ENCODE measurements at places on chromosomes 16 and 17.

DNA sequence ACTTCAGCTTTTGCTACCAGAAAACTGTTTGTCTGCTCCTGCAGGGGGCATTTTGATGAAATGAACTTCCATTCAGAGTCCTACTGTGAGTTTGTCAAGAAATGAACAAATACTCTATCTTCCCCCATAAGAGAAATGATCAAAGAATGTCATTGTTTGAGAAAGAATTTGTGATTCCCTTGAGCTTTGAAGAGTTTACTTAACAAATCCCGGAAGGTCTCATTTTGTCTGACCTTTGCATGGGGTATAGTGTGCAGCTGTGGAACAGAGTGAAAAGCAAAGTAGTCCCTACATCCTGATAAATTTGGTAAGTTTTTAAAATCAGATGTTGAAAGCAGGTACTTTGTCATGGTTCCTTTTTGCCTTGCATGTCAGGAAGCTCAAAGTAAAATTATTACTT is 178.0 kb downstream of the ABCC12 start:
- no peak for DNase-seq

DNA sequence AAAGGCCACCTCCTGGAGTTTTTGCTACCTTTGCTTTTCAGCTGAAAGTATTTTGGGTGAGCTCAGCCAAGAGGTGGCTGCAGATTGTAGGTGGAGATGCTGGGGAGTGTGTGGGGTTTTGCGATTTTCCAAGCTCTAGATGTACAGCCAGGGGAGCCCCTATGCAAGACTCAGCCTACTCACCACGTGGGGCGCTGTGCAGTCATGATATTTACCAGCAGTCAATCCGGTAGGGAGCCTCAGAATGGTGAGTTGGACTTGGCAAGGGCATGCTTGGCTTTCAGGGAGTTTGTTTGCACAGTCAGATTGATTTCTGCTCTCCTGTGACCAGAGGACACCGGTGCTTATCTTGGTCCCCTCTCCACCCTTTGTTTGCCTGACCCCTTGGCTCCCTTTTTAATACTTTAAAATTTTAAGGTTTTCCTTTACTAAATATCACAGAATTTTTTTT is 175.3 kb downstream of the UTP18 start:
- peak; percentile 20 for DNase-seq

DNA sequence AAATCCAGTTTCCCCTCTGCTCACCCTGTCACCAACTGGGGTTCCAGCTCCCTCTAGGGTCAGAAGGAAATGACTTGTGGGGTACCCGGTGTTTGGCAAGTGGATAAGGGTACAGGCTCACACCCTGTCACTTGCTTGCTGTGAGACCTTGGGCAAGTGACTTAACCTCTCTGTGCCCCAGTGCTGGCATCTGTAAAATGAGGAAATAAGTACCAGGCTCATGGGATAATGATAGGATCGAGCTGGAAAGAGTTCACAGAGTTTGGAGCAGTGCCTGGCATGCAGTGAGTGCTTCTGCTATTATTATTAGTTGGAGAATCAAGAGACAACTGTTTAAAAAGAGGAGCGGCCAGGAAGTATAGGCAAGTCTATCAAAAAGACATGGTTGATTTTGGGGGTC is 53.7 kb upstream of the DLX4 start:
- DNase-seq, result no peak

DNA sequence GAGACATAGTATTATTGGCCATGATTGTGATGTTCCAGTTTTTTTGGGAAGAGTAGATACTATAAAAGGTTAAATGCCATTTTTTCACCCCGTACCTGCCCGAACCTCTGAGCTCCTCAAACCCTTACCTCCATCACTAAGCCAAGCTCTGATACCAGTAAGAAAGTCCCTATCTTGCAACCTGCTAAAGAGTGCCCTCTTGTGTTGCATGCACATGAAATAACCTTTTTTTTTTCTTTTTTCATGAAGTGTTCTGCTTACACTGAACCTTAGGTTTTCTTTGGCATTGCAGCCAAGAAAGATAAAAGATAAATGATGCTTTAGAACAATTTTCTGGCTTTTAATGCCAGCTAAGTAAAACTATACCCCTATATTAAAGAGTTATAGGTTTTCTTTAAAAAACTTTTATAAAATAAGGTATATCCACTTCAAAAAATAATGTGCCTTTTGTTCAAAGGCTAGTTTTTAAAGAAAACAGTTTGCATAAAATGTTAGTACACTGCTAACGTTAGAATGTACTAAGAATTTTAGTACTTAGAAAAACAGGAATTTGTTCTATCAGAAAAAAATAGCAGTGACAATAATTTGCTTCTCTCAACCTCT is 295.3 kb upstream of the PMFBP1 start:
- peak; percentile 60 for DNase-seq

- peak; percentile 19 for DNase-seq
Measured at GRCh38 chr17:34847938-34848337, 113.3 kb downstream of the CCT6B start.

- DNase-seq, result peak; percentile 84
Measured at GRCh38 chr16:57694725-57695679, at the start of gene DRC7. TSS of gene DRC7 (plus strand) at chr16:57694806. CDS start at chr16:57697950, 3,144 bp downstream.

DNA sequence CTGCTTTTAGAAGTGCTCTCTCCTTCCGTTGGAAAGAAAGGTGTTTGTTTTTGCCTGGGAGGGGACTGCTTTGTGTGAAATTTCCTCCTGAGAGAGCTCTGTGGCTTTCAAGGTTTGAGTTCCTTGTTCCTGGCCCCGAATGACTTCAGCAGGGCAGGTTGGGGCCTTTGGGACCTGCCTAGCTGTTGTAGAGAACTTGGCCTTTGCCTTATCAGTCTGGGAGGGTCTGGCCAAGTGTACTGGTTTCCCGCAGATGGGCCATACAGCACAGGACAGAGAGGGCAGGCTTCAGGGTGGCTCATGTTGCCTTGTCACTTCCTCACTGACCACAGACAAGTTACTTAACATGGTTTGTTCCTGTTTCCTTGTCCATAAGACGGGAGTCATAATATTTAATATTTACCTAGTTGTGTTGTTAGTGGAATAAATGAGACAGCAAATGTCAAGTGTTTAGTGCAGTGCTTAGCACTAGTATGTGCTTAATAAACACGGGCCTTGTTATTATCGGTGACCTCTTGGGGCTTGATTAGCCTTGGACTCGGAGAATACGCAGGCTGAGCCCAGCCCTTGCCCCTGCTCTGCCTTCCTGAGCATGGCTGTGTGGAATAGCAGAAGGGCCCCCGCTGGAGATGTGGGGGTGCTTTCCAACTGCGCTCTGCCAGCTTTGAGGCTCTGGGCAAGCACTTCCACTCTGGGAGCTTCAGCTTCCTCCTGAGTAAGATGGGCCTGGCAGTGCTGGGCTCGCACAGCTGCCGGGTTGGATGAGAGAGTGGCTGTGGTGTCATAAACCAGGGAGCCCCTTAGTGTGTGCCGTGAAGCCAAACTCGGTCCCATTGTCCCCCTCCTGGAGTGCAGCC is 6.6 kb downstream of the PRSS8 start:
- DNase-seq, result peak; percentile 99

DNA sequence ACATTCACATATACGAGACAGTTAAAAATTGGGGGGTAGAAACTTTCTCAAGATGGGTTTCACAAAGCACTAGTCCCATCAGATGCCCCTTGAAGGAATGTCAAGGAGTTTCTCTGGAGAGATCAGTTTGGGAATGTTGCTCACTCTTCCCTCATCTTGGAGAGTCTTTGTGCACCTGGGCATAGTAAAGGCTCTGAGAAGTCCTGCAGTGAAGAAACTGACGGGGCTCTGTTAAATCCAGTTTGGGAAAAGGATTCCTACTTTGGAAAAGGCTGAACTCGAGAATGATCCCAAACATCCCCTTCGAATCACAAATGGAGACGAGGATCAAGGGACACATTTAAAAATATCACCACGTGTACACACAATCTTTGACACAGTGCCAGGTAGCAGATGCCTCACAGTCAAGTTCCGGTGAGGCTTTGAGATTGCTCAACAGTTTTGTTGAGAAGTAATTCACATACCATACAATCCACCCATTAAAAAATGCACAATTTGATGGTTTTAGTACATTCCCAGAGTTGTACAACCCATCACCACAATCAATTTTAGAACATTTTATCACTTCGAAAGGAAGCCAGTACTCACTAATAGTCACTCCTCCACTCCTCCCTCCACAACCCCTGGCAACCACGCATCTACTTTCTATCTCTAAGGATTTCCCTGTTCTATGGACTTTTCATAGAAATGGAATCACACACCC is 203.4 kb upstream of the FOXF1 start:
- no peak for DNase-seq

GRCh38 chr16:65916995-65917394 is 449.5 kb upstream of the CDH5 start:
- DNase-seq, result no peak

- no peak for DNase-seq
Measured at GRCh38 chr16:12081048-12081404, 104.5 kb downstream of the SNX29 start.

GRCh38 chr17:28912281-28912937 is 9.5 kb upstream of the DHRS13 start:
- DNase-seq, result no peak

GRCh38 chr16:57876210-57876609 is 73.9 kb upstream of the KIFC3 start:
- no peak for DNase-seq

DNA sequence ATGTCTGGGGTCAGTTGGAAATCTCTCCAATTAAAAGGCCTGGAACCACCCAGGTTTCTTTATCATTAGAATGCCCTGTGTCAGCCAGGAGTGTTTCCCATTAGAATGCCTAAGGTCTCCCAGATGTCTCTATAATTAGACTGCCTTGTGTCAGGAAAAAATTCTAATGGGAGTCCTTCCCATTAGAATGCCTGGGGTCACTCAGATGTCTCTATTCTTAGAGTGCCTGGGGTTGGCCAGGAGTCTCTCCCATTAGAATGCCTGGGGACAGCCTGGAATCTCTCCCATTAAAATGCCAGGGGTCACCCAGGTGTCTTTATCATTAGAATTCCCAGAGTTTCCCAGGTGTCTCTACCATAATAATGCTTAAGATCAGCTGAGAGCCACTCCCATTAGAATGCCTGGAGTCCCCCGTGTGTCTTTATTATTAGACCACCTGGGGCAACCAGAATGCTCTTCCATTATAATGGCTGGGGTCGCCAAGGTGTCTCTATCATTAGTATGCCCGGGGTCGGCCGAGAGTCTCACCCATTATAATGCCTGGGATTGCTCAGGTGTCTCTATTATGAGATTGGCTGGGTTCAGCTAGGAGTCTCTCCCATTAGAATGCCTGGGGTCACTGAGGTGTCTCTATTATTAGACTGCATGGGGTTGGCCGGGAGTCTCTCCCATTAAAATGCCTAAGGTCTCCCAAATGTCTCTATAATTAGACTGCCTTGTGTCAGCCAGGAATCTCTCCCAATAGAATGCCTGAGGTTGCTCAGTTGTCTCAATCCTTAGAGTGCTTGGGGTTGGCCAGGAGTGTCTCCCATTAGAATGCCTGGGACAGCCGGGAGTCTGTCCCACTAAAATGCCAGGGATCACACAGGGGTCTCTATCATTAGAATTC is 2254.6 kb downstream of the TP53TG3F start:
- no peak for DNase-seq

GRCh38 chr17:31373150-31374093 is 18.1 kb upstream of the RAB11FIP4 start:
- peak; percentile 32 for DNase-seq

GRCh38 chr17:66221343-66221742 is 7.9 kb downstream of the APOH start:
- no peak for DNase-seq

- no peak for DNase-seq
Measured at GRCh38 chr17:30368912-30369720, 9.6 kb upstream of the CPD start.

- DNase-seq, result no peak
Measured at GRCh38 chr17:9021158-9021991, at the start of gene NTN1. TSS of gene NTN1 (plus strand) at chr17:9021510. CDS start at chr17:9022374, 864 bp downstream.

- no peak for DNase-seq
Measured at GRCh38 chr17:81898029-81898866, 3.8 kb upstream of the NPB start.

GRCh38 chr17:16980813-16981731 is 9.2 kb upstream of the TNFRSF13B start:
- DNase-seq, result no peak

GRCh38 chr16:50286681-50287080 is 20.3 kb downstream of the ADCY7 start:
- no peak for DNase-seq

GRCh38 chr17:33377837-33378595 is 84.9 kb upstream of the ASIC2 start:
- DNase-seq, result no peak

DNA sequence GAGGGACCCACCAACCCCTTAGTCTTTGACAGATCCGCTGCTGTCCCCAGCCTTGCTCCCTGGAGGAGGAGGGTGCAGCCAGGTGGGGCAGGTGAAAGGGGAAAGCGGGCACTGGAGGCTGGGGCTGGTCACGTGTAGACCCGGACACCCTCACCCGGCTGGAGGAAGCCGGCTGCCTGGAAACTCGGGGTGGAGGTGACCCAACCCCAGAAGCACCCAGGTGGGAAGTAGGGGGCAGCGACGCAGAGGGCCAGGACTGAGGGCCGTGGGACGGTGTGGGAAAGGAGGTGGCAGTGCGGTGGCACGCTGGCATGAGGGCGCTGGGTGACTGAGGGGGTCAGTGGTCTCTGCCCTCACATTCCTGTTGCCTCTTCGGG is 2.7 kb downstream of the TRAF7 start:
- DNase-seq, result no peak

DNA sequence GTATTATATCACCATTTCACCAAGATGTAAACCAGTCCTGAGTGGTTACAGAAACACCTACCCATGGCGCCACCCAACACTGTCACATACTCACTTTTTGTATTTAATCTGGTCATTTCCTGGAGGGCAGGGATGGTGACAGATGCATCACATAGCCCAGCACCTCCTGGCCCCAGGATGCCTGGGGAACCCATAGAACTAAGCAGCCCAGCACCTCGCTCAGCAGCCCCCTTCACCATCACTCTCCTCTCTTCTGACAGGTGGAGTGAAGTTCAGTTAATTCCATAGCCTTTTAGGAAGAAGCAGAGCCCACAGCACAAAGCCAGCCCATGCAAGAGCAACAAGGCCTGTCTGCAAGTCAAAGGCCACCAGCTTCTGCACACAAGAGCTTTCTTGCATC is 27.5 kb downstream of the MYLK3 start:
- DNase-seq, result no peak

DNA sequence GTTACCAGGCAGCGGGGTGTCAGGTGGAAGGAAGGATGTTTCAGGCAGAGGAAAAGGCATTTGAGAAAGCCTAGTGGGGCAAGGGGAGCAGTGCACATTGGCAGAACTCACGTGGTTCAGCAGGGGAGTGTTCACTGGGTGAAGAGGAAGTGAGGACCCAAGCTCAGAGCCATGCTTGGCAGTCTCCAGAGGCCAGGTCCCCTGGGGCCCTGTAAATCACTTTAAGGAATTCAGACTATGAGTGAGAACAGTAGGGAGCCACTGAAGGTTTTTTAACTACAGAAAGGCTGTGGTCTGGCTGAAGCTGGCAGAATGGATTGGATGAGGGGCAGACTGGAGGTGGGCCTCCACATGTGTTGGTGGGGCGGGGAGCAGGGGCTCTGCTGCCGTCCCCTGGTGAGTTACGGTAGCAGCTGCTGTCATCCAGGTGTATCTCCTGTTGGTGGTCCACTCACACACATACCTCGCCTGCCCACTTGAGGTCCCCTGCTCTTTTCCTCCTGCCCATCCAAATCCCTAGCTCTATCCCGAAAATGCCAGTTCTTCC is 5.1 kb downstream of the CLEC16A start:
- DNase-seq, result peak; percentile 87
